Stimulated activated CD4-positive, alpha-beta T cell treated with anti-CD3 and anti-CD28 coated beads, Interleukin-4, amount 100 ng/mL, for 48 hours (primary cell): ENCODE measurements at places on chromosomes 3 and 15.

DNA sequence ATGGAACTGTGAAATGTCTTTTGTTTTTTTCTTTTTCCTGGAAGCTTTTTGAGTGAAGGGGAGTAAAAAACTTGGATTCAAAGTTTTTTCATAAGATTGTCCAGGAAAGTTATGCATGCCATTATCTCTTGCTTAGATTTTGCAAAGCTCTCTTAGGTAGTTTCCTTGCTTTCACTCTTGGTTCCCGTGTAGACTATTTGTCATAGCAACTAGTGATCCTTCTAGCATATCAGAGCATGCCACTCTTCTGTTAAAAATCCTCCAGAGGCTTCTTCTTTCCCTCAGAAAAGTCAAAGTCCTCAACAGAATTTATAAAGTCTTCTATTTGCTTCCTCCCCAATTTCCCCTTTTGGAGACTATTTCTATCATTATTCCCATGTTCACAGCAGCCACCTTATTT is 21.1 kb downstream of the GTF2E1 start:
- DNase-seq = no peak

- no peak for DNase-seq
Measured at GRCh38 chr3:17412950-17413530, 329.4 kb downstream of the TBC1D5 start.

DNA sequence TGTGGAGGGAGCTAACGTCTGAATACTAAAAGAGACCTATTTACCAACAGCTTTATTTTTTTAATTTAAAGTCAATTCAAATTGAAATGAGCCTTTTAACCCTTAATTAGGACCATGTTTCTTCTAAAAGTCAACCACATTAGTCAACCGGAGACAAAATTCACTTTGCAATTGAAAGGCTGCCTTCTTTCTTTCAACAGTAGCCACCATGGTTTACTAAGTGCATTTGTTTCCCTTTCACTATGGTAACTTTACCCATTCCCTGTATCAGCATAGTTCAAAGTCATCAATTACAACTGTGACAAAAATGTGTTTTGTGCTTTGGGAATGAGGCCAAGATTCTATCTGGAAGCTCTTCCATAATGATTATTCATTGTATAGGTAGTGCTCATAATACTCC is 225.4 kb downstream of the EPHA3 start:
- no peak for DNase-seq

GRCh38 chr3:98333989-98334606 is 19.6 kb upstream of the OR5K4 start:
- DNase-seq = no peak

GRCh38 chr3:120762615-120763014 is 20.1 kb downstream of the GTF2E1 start:
- no peak for DNase-seq

DNA sequence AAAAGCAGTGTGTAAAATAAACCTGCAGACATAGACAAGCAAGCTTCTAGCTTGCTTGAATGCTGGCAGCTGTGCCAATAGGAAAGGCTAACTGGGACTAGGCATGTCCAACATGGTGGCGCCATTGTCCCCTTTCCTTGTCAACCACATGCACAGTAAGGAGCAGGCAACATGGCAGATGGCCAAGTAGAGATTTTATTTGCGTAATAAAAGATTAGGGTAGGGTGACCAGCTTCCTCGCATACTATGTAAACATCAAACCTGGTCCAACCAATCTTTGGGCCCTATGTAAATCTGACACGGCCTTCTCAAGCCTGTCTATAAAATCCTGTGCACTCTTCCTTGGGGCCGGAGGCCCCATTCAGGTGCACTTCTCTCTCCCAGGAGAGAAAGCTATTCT is 575.4 kb upstream of the GOLIM4 start:
- DNase-seq = no peak

DNA sequence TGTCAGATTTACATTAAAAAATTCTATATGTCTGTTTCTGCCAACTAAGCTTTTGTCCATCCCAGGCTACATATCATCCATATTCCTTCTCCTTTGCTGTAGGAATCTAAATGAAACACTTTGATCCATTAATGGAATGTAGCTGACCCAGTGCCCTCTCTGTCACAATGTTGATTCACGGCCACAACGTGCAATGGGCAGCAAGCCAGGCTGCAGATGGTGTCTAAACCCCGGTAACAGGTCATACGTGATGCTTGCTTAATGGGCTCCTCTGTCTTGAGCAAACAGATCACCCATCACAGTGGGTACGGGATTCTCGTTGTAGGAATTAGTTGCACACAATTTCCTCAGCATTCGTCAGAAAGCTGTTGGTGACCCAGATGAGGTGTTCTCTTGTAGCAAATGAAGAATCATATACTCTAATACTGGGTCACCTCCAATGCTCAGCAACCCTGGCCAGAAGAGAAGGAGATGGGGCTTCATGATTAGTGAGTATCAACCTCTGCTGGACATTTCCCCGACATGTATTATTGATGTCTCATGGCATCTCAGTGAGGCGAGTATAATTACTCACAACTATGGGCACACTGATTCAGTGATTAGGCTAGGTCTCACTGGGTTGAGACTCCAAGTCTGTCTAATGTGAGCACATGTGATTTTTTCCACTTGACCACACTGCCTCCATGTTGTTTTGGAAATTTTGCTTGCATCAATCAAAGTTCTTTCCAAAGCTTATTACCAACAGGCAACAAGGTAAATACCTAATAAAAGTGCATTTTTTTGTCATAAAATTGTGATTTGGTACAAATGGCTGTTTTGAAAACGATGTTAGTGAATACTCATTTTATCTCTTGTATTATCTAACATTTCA is 12.9 kb upstream of the DCBLD2 start:
- DNase-seq = no peak

DNA sequence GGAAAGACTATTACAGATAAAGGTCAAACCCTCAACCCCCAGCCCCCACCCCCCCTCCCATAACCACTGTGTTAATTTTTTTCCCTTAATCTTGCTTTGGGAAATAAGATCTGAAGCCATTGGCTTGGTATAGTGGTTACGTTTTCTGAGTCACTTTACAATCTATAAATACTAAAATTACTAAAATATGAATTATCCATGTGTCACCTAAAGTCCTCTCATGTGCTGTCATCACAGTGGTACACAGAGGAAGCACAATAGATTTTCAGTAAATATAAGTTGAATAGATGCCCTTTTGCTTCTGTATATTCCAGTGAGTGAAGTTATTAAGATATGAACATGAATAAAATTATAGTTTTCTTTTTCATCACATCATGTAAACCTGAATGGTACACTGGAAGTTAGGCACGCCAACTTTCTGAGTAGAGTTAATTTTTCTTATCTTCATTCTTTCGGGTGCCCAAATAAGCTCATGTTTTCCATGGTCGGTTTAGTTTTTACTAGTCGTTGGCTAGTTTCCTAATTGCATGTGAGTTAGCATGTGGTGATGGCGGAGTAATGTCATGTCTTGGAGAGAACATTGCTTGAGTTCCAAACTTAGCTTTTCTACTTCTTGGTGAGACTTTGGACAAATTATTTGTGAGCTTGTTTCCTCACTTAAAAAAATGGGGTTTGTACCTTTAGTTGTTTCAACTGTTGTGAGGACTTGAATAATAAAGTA is 11.5 kb downstream of the PPP4R2 start:
- no peak for DNase-seq

- no peak for DNase-seq
Measured at GRCh38 chr3:51673802-51674654, 3.0 kb downstream of the TEX264 start.

DNA sequence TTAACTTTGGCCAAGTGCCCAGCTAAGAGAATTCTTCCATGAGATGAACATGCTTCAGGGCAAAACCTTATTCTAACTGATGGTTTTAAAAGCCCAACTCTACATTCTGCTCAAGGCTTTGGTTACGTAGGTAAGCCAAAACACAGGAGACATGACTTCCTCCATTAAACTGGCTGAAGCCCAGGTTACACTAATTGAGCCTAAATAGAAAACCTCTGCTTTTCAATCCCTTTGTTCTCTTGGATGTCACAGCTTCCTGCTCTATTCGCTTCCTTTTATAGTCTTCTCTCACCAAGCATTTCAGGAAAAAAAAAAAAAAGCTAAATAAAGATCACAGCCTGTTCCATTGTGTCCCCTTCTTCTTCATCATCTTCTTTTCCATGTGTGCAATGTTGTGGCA is 420.4 kb downstream of the TIGIT start:
- no peak for DNase-seq

DNA sequence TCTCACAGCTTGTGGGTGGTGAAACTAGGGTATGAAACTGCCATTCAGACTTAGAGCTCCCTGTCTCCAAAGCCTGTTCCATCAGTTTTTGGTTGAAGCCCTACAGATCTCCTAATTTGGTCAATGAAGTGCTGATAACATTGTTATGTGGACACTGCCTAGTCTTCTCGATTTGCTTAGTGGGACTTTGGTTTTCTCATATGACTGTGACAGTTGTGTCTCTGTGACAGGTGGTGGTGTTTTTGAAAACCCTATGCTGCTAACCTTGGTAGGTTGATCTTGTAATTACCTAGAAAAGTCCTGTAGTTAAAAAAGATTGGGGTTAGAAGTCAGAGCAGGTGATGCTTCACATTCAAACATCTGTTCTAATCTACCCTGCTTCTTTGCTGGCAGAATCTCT is 9.2 kb downstream of the PPM1L start:
- DNase-seq = no peak

DNA sequence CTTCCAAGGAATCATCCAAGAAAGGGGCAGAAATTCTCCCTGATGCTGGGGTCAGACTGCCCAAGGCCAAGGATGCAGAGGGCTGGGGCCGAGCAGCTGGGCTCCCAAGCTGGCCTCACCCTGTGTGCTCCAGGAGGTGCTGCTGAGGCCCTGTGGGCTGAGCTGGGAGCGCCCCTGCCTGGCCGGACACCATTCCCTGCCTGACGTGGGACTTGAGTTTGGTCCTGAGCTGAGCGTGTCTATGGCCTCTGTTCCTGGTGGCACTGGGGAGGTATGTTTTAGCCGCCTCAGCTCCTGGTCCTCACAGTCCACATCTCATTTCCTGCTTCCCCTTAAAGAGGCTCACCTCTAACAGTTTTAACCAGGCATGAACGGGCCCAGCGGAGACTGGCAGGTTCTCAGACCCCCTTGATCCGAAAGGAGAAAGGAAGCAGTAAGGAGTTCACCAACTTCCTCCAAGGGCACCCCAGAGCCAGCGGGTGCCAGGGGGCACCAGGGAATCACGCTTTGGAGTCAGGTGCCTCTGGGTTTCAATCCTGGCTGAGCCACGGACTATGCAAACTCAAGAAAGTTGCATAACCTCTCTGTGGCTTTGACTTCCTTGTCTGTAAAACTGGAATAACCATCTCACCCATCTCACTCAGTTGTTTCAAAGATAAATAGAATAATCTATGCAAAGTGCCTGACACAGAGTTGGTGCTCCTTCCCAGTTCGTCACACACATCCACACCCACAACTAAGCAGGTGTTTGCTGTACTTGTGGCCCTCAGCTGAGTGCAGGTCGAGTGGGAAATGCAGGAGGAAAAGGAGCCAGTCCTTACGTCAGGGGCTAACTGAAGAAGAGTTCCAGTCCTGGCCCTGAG is 48.6 kb downstream of the SLC12A8 start:
- DNase-seq = no peak

DNA sequence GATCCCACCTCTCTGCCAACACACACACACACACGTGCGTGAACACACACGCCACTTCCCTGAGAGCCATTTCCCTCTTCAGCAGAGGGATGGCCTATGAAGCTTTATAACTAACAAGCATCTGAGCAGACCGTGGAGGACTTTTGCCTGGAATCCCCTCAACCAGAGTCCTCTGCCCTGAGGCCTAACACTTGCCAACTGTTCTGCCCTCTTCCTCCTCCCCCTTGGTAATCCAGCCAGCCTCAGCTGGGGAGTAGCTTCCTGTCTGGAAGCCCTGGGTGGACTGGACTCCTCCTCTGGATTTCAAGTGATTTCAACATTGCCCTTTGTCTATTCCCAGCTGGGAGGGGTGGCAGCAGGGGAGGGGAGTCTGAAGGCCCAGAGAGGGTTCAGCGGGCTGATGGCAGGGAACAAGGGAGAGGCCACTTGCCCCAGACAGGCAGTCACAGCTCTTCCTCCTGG is 68.4 kb upstream of the HACD2 start:
- DNase-seq = no peak
